ENCODE measurements at places on chromosomes 5 and 9. TPM values are rescaled to one million over a fixed set of nuclear protein-coding genes. Genes with fewer than 3 reads are reported as not detected.

The ANKRD18B gene
- total RNA-seq = 8.9 TPM

The PCDH1 gene
- 92.6 TPM for total RNA-seq

DNA sequence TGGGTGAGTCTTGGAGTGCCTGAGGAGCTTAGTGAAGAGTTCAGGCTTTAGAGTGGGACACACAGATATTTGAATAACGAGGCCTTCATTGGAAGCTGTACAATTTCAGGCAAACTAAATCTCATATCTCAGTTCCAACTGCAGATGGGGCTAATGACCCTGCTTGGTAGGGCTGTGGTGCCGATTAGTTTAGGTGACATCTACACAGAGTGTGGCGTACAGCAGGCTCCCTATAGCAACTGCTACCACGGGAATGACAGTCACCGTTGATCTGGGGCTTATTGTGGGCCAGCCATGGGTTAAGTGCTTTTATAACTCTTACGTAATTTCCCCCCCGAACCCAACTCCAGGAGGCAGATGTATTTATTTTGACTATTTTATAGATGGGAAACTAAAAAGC lies 70.8 kb downstream of the FAT2 start:
- DNase-seq = no peak

DNA sequence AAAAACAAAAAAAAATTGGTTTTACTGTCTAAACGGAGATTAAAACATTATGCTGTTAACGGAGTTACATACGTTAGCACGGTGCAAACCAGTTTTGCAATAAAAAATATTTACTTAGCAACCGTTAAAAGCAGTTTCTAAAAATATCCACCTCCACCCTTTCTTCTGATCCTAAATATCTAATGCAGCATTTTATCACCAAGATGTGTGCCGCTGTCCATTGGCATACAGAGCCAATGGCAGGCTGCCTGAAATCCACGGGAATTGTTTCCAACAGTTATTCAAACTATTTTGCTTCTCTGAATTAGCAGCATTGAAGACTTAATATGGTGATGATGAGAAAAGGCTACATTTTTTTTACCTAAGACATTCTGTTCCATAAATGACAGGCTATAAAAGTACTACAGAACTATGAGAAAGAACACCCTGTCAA lies 61.6 kb downstream of the CSNK1A1 start:
- no peak for DNase-seq

GRCh38 chr5:133947431-133947841 lies 21.0 kb downstream of the C5orf15 start:
- DNase-seq = no peak

All from lower leg skin (tissue), 4 donors.